ENCODE measurements at places on chromosomes 12 and 14. TPM values are rescaled to one million over a fixed set of nuclear protein-coding genes. Genes with fewer than 3 reads are reported as not detected.

DNA sequence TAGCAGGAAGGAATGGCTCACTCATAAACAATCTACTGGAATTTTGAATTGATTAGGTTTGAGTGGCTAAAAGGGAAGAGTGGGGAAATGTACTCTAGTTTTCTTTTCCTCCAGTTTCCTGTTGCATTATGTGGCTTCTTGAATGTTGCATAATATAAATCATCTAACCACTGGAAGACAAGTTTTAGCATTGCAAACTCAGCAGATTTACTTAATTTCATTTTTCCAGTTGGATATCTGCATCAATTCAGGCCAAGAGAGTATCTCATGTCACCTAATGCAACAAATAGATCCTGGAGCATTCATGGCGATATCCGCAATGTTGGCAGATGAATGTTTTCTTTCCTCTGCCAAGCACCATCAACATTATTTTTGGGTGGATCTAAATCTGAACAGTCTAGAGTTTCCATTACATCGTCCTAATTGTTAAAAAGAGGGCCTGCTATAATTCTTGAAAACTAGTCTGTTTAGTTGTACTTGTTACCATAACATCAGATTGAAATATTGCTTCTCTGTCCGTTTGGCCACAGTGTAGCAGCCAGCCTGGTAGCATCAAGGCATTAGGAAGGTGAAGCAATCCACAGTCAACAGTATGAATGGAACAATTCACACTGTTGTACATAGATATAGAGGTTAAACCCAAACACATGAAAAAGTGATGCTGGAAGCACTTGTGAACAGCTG is 544.2 kb downstream of the ETNK1 start:
- DNase-seq: no peak

DNA sequence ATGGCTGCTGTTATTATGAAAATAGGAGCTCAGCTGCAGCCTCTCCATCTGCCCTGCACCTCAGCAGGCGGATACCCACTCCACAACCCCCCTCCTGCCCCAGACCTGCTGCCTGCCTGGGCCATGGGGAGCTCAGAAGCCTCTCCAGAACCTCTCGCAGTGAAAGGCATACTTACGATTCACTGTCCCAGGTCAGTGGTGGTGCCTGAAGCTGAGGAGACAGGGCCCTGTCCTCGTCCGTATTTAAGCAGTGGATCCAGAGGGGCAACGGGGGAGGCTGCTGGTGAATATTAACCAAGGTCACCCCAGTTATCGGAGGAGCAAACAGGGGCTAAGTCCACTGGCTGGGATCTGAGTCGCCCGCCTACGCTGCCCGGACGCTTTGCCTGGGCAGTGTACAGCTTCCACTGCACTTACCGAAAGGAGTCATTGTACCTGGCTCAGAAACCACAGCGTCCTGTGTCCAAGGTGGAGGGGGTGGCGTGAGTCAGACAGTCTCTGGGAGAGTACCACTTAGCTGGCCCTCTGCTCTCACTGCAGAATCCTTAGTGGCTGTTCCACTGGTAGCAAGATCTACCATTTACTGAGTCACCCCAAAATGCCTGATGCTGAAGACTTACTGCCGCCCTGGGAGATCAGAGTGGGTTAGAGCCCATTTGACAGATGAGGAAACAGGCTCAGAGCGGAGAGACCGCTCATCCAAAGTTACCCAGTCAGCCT is at the start of gene SERPINA1:
Gene SERPINA1, minus strand, starts transcription at position 219 of the 720 bp plus-strand sequence. CDS start 5,365 bp downstream, outside the sequence.
- peak; percentile 92 for DNase-seq

- no peak for DNase-seq
Measured at GRCh38 chr12:124680863-124681778, 113.7 kb upstream of the NCOR2 start.

- no peak for DNase-seq
Measured at GRCh38 chr12:92656911-92657310, 45.9 kb upstream of the PLEKHG7 start.

DNA sequence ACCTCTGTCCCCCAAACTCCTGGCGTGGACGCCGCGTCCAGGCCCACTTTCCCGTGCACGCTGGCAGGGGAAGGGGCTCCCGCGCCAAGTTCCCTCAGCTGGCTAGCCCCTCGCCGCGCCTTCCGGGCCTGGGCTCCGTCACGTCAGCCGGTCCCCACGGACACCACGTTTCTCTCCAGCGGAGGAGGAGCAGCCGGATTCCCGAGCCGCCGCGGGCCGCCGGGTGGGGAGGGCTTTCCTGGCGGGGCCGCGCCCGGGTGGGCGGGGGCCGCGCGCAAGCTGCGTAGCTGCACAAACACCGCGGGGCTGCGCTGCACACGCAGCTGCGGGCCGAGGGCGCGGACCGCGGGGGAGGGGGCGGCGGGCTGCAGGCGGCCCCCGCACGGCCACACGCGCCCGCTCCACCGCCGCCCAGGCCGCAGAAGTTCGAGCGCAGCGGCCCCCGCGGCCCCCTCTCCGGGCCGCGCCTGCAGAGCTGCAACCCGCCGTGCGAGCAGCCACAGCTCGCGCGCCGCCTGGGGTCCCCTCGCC is 45.1 kb upstream of the PNMA1 start:
- DNase-seq: peak; percentile 63

The PYGL gene
- 8.0 TPM for polyA plus RNA-seq

The C12orf60 gene
- polyA plus RNA-seq: 1.8 TPM

DNA sequence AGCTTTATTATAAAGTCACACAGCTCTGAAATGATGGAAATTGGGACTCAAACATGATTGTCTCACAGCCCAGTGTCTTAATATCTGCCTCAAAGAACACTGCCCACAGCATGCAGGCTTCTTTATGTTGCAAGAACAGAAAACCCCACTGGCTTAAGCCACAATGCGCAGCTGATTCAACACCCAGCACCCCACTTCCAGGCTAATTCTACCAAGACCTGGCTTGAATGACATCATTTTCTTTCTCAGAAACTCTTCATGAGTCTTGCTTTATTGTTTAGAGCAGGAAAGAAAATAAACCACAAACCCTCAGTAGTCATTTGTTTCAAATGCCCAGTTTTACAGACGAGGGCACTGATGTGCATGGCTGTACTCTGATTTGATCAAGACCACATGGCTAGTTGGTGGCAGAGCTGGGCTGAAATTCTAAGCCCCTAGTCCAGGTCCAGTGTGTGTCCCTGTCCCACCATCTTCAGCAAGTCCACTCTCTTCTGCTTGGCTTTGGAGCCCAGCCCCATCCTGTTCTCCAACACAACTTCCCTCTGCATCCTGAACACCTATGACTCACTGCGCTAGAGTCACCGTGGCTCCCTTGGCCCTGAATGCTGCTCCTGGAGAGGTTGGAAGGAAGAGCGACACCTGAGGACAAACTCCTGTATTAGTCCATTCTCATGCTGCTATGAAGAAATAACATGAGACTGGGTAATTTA is 50.3 kb upstream of the SRSF5 start:
- no peak for DNase-seq

The LIN7A gene
- polyA plus RNA-seq: 10.1 TPM

GRCh38 chr14:51619561-51619960 is 32.1 kb upstream of the FRMD6 start:
- DNase-seq: no peak

The C14orf132 gene
- polyA plus RNA-seq: 20.0 TPM

The ISCU gene
- 103 TPM for polyA plus RNA-seq

- DNase-seq: no peak
Measured at GRCh38 chr12:90064852-90065801, 356.5 kb upstream of the ATP2B1 start.

Data from large intestine (tissue), 12 donors.